ENCODE measurements at places on chromosomes 6 and 20. TPM values are rescaled to one million over a fixed set of nuclear protein-coding genes. Genes with fewer than 3 reads are reported as not detected.

DNA sequence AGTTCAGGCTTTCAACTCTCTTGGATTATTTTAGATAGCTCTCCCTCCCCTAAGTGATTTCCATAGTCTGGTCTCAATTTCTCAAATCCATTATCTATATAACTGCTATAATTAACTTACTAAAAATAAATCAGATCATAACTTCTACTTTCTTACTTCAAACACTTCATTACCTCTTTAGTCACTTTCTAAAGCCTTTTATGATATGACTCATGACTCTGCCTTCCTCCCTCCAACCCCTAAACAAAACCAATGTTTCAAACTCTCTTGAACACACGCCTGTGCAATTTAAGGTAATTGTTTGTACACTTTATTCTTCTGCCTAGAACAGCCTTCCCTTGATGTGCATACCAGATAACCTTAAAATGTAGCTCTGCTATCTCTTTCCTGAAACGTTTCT lies 100.5 kb downstream of the LMBRD1 start:
- no peaks in the 10 kb centered on the region for H3K27me3 ChIP-seq
- no peak overlapping the region for H3K27ac ChIP-seq
- H3K4me1 ChIP-seq, result no peaks in the 10 kb centered on the region

- peak overlapping the region; percentile 85 for H3K4me3 ChIP-seq
- peaks cover 12% of the 10 kb centered on the region for H3K36me3 ChIP-seq
- H3K4me1 ChIP-seq, result peaks cover 50% of the 10 kb centered on the region
- peak; percentile 87 for DNase-seq
- H3K27ac ChIP-seq, result peak overlapping the region; percentile 94
- peaks cover 16% of the 10 kb centered on the region for H3K27me3 ChIP-seq
Observed at GRCh38 chr20:43751167-43752050, 24.6 kb upstream of the GTSF1L start.

DNA sequence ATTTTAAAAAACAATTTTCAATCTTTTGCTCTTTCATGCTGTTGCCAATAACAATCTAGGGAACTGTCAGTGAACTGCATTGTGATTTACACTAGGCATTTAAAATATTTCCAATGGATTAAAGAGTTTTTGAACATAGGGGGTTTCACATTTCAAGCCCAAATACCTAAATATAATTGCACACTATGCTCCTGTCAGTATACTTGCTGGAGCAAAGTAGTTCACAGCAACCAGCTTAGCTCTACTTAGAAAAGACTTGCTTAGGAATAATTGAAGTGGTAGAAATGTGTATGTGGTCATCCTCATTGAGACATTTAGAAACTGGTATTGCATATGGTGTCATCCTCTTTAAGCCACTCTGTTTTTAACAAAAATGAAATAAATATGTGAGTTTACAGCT lies 41.7 kb upstream of the REV3L start:
- H3K27ac ChIP-seq, result peak overlapping the region; percentile 13
- peaks cover 22% of the 10 kb centered on the region for H3K4me1 ChIP-seq
- no peaks in the 10 kb centered on the region for H3K36me3 ChIP-seq
- no peak for DNase-seq
- H3K27me3 ChIP-seq, result no peaks in the 10 kb centered on the region

DNA sequence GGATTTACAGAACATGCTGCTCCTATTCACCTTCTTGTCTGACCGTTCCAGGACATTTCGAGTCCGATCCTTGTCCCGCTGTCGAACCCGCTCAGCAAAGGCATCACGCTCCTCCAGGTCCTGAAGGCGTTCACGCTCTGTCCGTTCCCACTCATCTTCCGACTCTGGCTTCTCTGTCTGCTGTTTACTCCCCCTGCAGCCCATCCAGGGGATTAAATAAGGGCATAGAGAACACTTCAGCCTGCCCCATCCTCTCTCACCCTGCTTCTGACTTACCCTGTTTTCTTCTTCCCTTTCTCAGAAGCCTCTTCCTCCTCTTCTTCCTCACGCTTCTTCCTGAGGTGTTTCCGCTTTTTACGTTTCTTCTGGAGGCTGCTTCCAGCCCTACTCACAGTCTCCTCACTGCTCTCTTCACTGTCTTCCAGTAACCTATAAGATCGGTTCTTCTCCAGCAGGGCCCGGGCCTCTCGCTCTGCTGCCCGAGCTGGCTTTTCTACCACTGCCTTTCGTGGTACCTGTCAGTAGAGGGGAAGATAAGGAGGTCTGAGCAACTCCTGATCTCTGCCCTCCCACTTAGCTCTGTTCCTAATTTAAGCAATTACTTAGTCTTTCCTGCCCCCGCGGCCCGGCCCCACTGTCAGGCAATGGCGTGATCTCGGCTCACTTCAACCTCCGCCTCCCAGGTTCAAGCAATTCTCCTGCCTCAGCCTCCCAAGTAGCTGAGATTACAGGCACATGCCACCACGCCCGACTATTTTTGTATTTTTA lies 1.9 kb downstream of the DHX16 start:
- peaks cover 8% of the 10 kb centered on the region for H3K36me3 ChIP-seq
- no peak for DNase-seq
- peaks cover 16% of the 10 kb centered on the region for H3K4me1 ChIP-seq
- peak overlapping the region; percentile 39 for H3K27ac ChIP-seq
- peak overlapping the region; percentile 76 for H3K4me3 ChIP-seq
- no peaks in the 10 kb centered on the region for H3K27me3 ChIP-seq

DNA sequence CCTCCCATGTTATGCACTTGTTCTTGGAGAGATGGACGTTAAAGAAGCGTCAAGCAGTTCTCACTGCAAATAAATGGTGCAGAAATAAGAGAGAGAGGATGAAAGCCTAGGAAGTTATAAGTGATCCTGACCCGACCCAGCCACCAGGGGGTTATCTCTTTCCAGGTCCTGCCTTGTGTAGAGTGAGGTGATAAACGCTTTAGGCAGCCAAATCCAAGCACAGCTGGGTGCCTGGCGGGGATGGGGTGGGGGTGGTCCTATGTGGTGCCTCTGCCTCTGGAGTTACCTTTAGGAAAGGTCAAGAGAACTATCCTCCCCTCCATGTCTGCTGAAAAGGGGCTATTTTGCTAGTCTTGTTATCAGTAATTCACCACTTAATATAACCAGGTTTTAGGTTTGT lies 9.2 kb upstream of the TFAP2A start:
- DNase-seq, result no peak
- H3K27ac ChIP-seq, result no peak overlapping the region
- peaks cover 65% of the 10 kb centered on the region for H3K27me3 ChIP-seq
- peaks cover 6% of the 10 kb centered on the region for H3K36me3 ChIP-seq
- H3K4me3 ChIP-seq, result no peak overlapping the region

DNA sequence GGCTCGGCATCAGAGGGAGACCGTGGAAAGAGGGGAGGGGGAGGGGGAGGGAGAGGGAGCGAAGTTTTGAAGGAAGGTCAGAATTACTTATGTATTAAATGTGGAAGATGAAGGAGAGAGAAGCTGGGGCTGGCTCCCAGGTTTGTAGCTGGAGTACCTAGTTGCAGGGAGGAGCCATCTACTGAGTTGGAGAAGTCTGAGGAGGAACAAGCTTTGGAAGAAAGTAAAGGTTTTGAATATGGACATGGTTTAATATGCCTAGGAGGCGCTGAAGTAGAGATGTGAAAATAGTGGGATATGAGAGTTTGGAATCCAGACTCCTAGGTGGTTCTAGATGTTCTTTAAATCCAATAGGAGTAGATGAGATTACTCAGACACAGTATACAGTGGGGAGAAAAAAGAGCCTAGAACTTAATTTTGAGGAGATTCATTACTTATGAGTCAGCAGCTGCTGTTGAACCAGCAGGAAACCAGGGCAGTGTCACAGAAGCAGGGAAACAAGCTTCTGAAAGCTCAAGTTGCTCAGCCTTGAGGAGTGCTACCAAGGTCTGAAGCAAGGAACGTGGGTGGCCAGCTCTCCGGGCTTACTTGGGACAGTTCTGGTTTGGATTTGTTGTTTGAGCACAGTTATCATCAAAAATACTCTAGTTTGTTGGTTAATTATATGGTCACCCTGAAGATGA lies 149.3 kb downstream of the UTRN start:
- no peak for DNase-seq
- peaks cover 38% of the 10 kb centered on the region for H3K36me3 ChIP-seq
- no peaks in the 10 kb centered on the region for H3K27me3 ChIP-seq
- H3K4me1 ChIP-seq, result peaks cover 17% of the 10 kb centered on the region
- no peak overlapping the region for H3K4me3 ChIP-seq

DNA sequence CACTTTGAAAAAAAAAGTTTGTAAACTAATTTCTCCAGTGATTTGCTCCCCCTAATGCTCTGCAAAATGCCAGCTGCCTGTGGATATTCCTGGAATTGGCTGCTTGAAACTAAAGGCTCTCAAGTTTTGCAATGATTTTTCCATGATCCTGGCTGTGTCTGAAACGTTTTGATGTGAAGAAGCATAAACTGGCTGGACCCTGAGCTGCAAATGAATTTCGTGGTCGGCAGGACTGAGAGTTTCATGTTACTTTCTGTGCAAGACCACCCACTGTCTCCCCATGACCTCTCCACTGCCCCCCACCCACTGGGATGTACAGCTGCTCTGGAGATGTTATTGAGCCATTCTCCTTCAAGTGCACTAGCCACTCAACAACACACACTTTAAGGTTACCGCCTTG lies 171.3 kb upstream of the SSTR4 start:
- H3K4me1 ChIP-seq, result no peaks in the 10 kb centered on the region
- H3K4me3 ChIP-seq, result no peak overlapping the region
- H3K36me3 ChIP-seq, result no peaks in the 10 kb centered on the region
- H3K27me3 ChIP-seq, result peaks cover 9% of the 10 kb centered on the region
- H3K27ac ChIP-seq, result no peak overlapping the region

DNA sequence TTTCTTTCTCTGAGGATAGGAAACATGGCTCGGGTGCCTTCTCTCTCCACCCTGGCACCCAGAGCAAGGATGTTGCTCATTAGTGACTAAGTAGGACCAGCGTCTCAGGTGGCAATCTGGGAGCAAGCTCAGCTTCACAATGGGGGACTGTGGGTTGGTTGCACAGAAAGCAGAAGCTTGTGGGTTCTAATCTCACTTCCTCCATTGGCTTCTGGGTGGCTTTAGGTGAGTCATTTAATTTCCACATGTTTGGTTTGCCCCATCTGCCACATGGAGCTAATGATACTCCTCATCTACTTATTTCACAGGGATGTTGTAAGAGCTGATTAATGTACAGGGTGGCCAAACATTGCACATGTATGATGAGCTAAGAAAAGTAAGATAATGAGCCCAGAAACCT lies 54.8 kb upstream of the AKIRIN2 start:
- H3K27me3 ChIP-seq, result no peaks in the 10 kb centered on the region
- peak; percentile 65 for DNase-seq
- H3K27ac ChIP-seq, result peak overlapping the region; percentile 47
- H3K36me3 ChIP-seq, result no peaks in the 10 kb centered on the region
- H3K4me1 ChIP-seq, result peaks cover 11% of the 10 kb centered on the region

DNA sequence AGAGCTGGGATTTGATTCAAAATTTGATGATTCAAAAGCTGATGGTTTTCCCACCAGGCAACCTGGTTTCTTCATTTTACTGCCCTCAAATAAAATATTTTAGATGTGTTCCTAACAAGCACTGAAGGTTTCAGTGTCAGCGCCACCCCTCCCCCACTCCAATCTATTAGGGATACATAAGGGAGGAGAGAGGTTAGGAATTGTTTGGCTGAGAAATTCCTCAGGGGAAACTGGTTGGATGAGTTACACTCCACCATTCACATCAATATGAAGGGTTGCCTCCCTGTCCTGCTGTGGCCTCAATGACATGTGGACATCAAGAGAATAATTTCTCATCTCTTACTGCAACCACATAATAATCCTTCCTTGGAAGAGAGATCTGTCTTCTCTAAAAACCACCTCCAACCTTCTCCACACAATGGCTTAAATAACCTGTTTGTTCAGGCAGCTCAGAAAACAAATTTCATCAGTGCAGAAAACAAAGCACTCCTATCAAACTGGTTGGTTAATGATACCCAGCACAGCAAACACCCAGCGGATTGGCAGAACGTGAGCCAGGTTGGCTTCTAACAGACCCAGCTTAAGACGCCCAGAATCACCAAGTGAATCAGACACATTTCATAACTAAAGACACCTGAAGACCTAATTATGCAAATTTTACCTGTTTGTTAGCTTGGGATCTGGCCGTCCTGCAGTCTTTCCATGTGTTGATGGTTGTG lies 136.0 kb upstream of the SGK1 start:
- DNase-seq, result no peak
- no peaks in the 10 kb centered on the region for H3K27me3 ChIP-seq
- H3K36me3 ChIP-seq, result no peaks in the 10 kb centered on the region

DNA sequence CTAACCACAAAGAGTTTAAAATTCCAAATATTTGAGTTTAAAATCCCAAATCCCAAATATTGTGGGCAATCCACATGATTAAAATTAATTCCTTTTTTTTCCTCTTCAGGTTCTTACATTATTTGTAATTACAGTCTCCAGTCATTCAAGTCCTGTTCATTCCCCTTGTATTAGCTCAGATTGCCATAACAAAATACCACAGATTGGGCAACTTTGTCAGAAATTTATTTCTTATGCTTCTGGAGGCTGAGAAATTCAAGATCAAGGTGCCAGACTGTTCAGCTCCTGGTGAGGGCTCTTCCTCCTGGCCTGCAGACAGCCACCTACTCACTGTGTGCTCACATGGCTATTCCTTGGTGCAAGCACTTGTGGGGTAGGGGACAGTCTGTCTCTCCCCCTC lies 105.5 kb downstream of the ARMC2 start:
- no peak overlapping the region for H3K4me3 ChIP-seq
- no peak for DNase-seq
- no peak overlapping the region for H3K27ac ChIP-seq
- H3K4me1 ChIP-seq, result peaks cover 8% of the 10 kb centered on the region
- H3K27me3 ChIP-seq, result no peaks in the 10 kb centered on the region
- H3K36me3 ChIP-seq, result no peaks in the 10 kb centered on the region

DNA sequence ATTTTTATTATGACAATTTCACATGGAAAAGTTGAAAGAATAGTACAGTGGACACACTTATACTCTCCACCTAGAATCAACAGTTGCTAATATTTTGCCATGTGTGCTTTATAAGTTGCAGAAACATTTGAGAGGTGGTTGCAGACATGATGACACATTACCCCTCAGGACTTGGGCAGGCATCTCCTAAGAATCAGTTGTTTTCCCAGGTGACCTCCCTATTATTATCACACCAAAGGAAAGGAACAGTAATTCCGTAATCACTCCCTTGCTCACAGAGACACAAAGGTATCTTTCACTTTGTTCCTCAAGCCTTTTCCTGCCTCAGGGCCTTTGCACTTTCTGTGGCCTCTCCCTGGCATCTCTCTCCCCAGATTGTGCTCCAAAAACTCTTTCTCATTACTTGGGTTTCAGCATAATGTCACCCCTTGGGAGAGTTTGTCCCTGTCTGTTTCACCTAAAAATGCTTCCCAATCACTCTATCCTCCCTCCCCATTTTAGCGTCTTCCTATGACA lies 5.9 kb upstream of the SULF2 start:
- H3K27ac ChIP-seq, result no peak overlapping the region
- H3K27me3 ChIP-seq, result peaks cover 31% of the 10 kb centered on the region
- no peak for DNase-seq
- no peaks in the 10 kb centered on the region for H3K4me1 ChIP-seq

The HTR1E gene
- not detected for total RNA-seq

The SOX12 gene
- 1.5 TPM for total RNA-seq

The FOXO3 gene
- total RNA-seq, result 17.8 TPM

Measured in natural killer cell treated with Interleukin-12 subunit alpha and Interleukin-12 subunit beta and Interleukin-15 and Interleukin-18, amount 100 ng/mL, for 72 hours (primary cell).